ENCODE measurements at places on chromosomes 2 and 18. TPM values are rescaled to one million over a fixed set of nuclear protein-coding genes. Genes with fewer than 3 reads are reported as not detected.

FBXO15 gene
- total RNA-seq, result 0.79 TPM

TRPM8 gene
- not detected for total RNA-seq

LCT gene
- total RNA-seq, result not detected

CD8B gene
- not detected for total RNA-seq

BCL2 gene
- total RNA-seq, result 3.0 TPM

SP110 gene
- 11.9 TPM for total RNA-seq

KYNU gene
- 143 TPM for total RNA-seq

PRKD3 gene
- 22.0 TPM for total RNA-seq

CCDC68 gene
- 3.3 TPM for total RNA-seq

GRCh38 chr18:12879840-12880540, 4.0 kb downstream of the PTPN2 start:
- peak; percentile 60 for DNase-seq

DNA sequence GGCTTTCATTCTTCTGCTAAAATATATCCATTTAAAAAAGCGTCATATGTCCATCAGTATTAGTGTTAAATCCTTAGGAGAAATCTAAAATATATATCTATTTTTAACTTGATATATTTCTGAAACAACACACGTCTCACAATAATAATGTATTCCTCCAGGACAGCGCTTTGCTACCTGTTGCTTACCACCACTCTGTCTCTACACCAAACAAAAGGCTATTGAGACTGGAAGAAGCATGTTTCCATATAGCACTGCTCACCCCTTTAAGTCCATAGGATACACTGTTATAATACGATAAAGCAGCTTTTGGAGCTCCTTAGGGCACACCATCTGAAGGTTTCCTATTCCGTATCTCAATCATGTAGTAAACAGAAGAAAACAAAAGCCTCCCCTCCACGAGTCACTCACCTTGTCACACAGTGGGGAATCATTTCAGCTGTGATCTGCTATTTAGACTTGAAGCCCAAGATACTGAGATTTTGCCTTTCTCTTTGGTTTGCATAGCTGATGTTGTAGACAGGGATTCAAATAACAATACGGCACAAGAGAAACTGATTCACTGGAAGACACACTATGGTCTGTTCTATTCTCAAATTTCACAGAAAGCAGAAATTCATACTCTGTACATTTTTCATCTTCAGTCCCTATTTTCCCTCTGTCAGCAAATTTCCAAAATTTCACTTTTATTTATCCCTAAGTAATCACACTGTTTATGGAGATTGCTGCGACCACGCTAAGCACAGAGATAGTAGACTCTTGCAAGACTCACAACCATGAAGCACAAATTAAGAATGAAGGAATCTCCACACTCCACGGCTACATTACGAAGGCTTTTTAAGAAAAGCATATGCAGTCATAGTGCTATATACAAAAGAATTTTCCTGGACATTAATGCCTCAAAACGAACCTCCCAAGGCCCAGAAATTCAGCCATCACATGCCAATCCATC, 187.1 kb downstream of the TCF4 start:
- no peak for DNase-seq

GRCh38 chr2:207252416-207252815, 86.7 kb upstream of the KLF7 start:
- no peak for DNase-seq

GRCh38 chr2:109722026-109722425, 72.1 kb upstream of the RGPD5 start:
- no peak for DNase-seq

GRCh38 chr2:241080405-241081189, 21.5 kb downstream of the MTERF4 start:
- no peak for DNase-seq

- DNase-seq, result no peak
Measured at GRCh38 chr2:38483776-38484501, 106.9 kb upstream of the ATL2 start.

- no peak for DNase-seq
Measured at GRCh38 chr2:56049233-56049845, 125.8 kb upstream of the EFEMP1 start.

- DNase-seq, result no peak
Measured at GRCh38 chr2:5145053-5145452, 547.1 kb upstream of the SOX11 start.

- DNase-seq, result no peak
Measured at GRCh38 chr2:26438926-26439325, 37.2 kb downstream of the DRC1 start.

- no peak for DNase-seq
Measured at GRCh38 chr2:23509596-23510292, 124.8 kb downstream of the KLHL29 start.

DNA sequence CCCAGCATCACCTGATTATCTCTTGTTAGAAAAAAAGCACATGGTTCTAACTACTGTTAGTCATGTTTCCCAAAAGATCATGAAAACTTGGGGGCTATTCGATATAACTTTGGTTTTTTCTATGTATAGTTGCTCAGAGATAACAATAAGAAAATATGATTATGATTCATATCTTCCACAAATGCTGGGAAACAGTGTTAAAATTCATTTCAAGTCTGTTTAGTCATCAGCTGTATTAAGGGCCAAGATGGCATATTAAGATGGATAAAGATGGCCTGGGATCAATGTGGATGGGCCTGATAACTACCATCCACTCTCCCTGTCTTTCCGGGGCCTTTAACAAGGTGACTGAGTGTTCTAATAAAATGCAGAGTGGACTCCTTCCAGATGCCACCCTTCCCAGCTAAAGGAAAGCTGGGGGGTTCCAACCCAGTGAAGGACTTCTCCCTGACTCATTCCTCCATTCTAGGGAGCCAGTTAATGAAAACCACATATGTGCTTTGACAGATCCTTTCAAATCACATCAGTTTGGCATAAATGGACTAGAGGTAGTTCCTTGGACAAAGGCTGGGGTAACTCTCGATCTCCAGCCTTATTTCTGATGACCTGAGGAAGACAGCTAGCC, 221.6 kb downstream of the VAPA start:
- no peak for DNase-seq

- DNase-seq, result no peak
Measured at GRCh38 chr2:38230756-38231155, 146.3 kb downstream of the ATL2 start.

GRCh38 chr2:161250864-161251436, 57.3 kb upstream of the PSMD14 start:
- DNase-seq, result peak; percentile 75

GRCh38 chr2:229571243-229571642, 143.1 kb downstream of the DNER start:
- no peak for DNase-seq

DNA sequence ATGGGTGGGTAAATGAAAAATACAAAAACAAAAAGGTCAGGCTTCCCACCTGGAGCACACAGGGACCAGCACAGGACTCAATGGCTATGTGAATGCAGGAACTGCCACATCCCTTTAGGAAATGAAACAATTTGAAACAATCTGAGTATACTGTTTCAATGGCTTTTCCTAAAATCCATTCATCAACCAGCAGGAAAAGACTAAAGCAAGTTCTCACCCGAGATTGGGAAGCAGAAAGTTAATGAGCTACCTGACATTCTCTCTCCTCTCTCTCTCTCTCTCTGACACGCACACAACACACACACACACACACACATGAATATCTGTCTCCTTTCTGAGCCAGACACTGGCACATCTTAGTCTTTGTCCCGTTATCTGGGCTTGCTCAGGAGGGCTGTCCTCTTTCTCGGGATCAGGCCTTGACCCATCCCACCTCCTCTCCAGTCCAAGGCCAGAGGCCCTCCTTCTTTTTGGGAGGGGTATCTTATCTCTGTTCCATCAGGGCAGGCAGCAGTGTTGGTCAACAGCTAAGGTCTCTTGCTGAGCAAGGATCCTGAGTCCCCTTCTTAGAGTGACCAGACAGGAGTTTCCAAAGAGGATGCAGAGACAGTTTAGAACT, 11.6 kb upstream of the LRRFIP1 start:
- no peak for DNase-seq

DNA sequence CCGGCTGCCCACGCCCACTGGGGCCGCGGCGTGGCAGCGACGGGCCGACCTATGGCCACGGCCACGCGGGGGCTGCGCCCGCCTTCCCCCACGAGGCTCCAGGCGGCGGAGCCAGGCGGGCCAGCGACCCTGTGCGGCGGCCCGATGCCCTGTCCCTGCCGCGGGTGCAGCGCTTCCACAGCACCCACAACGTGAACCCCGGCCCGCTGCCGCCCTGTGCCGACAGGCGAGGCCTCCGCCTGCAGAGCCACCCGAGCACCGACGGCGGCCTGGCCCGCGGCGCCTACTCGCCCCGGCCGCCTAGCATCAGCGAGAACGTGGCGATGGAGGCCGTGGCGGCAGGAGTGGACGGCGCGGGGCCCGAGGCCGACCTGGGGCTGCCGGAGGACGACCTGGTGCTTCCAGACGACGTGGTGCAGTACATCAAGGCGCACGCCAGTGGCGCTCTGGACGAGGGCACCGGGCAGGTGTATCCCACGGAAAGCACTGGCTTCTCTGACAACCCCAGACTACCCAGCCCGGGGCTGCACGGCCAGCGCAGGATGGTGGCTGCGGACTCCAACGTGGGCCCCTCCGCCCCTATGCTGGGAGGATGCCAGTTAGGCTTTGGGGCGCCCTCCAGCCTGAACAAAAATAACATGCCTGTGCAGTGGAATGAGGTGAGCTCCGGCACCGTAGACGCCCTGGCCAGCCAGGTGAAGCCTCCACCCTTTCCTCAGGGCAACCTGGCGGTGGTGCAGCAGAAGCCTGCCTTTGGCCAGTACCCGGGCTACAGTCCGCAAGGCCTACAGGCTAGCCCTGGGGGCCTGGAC, 253.2 kb downstream of the GLI2 start:
- DNase-seq, result no peak

DNA sequence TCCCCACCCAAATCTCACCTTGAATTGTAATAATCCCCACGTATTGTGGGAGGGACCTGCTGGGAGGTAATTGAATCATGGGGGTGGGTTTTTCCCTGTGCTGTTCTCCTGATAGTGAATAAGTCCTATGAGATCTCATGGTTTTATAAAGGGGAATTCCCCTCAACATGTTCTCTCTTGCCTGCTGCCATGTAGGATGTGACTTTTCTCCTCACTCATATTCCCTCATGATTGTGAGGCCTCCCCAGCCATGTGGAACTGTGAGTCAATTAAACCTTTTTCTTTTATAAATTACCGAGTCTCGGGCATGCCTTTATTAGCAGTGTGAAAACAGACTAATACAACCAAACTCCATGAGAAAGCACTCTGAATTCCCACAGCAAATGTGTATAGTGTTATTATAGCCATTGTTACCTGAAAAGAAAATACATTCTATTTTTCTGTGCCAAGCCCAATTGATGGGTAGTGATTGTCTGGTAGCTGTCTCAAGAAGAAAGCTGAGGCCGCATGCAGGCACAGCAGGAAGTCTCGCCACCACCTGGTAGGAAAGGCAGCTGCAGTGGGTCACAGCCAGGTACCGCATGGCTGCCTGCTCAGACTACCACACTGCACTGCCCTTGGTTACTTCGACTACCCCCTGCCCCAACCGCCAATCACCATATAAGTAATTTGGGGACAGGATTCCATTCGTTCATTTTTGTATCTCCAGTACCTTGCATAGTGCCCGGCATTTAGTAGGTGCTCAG, 10.3 kb upstream of the ZBTB7C start:
- no peak for DNase-seq

DNA sequence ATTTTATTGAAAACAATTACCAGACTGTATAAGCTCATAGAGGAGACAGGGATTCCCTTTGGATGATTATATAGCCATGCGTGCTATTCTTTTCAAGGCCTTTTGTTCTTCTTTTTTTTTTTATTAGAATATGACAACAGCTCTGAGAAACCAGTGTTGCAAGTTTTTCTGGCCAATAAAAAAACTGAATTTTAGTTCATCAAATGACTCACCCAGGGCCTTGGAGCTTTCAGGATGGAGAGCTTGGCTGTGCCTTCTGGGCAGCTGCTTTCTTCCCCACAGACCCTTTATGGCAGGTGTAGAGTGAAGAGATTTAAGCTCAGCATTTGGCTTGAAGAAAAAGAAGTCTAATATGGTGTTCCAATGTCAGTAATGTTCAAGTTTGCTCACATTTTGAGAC, 497.9 kb upstream of the FANCL start:
- no peak for DNase-seq

GRCh38 chr2:232632904-232633412, 446 bp upstream of the EFHD1 start:
- no peak for DNase-seq

DNA sequence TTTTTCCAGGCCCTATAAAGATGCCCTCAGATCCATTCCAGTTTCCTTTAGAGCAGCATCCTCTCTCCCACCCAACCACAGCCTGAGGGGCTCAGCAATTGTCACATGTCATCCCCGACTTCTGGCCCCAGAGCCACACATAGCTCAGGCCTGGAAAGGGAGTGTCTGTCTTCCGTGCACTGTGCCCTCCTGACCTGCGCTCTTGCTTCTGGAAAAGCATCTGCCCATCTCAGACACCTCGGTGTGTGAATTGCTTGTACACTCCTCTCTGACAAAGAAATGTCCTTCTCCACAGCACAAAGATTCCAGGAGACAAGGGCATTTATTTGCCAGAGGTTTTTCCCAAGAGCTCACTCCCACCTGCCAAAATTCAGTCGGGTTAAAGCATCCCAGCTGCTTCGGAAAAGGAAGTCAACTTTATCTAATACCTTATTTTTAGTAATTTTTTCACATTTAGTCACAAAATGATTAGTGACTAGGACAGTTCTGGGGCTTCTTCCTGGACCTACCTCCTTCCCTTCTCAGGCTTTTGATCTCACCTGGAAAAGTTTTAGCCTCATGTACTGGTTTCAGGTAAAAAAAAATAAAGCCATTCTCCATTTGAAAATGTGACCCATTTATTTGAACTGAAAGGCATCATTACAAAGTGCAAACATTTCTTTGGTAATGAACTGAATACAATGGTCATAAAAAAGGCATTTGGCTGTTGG, 112.9 kb downstream of the PXDN start:
- DNase-seq, result no peak

DNA sequence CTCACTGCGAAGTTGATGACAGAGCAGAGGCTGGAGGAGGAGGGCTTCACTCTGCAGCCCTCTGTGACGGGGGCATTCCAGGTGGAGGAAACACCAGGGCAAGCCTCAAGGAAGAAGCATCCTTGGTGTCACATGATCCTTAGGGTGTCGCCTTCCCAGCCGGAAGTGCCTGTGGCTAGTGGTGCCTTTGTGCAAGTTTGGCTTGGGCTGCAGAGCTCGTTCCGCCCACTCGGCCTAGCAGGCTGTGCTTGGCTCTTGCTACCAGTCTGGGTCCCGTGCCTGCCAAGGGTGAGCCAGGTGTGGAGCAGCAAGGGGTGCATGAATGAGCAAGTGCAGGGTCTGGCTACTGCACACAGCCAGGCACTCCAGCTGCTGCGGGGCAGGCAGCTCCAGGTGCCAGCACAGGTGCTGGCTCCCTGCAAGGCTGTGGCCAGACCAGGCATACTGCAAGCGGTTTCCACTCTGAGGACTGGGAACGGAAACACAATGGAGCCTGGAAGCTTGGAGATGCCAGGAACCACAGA, 325.3 kb upstream of the SMIM21 start:
- no peak for DNase-seq

- DNase-seq, result peak; percentile 42
Measured at GRCh38 chr2:7530001-7530400, 612.8 kb downstream of the RNF144A start.

DNA sequence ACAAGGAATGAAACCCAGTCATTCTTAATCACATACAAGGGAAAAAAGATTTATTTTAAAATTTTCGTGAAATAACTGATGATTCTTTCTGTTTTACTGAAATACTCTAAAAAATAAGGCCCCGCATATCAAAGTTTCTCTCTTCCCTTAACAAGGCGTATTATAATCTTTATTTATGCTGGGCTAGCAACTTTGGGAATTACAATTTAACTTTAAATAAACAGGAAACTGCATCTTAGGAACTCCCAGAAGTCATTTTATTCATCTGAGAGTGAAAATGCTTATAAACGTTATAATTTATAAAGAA, 166.7 kb downstream of the TCF4 start:
- DNase-seq, result no peak

All from MCF 10A (cell line).